Midbrain (tissue), 1 donor: ENCODE measurements at places on chromosomes 7 and 10.
A peak's percentile ranks its signal among the peaks of the same experiment; 100 is the strongest.

GRCh38 chr10:123462756-123463155 lies 203.4 kb upstream of the GPR26 start:
- DNase-seq = no peak

DNA sequence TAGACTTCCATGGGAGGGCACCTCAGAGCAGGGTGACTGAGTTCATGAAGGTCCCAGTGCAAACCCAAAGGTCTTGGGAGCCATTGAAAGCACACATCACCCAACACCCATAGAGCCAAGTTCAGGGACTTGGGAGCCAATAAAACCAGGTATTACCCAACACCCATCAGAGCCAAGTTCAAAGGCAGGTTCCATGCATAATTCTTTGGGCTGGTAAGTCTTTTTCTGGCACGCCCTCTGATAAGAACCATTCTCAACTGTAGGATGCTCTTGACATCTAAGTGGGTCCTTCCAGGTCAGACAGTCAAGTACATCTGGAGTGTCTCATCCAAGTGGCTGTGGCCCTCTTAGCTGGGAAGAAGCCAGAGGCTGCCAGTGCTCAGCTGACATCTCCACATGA lies 63.2 kb downstream of the EBF3 start:
- no peak for DNase-seq

GRCh38 chr10:34169131-34169530 lies 646.0 kb downstream of the PARD3 start:
- no peak for DNase-seq

- no peak for DNase-seq
Measured at GRCh38 chr10:71392292-71392691, 4.4 kb upstream of the CDH23 start.

DNA sequence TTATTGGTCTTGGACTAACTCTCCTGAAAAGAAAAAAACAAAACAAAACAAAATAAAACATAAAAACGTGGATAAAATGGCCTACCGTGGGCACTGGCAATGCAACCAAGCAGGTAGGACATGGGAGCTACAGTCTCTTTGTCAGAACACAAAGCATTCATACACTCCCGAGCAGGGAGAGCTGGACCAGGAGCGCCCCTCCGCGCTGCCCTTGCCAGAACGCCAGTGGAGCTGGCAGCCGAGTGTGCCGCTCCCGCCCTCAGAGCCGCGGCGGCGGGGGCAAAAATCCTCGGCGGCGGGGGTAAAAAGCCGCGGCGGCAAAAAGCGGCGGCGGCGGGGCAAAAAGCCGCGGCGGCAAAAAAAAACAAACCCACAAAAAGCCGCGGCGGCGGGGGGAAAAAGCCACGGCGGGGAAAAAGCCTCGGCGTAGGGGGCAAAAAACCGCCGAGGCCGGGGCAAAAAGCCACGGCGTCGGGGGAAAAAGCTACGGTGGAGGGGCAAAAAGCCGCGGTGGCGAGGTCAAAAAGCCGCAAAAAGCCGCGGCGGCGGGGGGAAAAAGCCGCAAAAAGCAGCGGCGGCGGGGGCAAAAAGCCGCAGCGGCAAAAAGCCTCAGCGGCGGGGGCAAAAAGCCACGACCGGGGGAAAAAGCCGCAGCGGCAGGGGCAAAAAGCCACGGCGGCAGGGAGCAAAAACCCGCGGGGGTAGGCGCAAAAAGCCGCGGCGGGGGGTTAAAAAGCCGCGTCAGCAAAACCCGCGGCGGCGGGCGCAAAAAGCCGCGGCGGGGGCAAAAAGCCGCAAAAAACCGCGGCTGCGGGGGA lies 418.1 kb downstream of the ZNF716 start:
- DNase-seq = peak; percentile 2

- DNase-seq = no peak
Measured at GRCh38 chr7:132838313-132838712, 243.6 kb downstream of the CHCHD3 start.

DNA sequence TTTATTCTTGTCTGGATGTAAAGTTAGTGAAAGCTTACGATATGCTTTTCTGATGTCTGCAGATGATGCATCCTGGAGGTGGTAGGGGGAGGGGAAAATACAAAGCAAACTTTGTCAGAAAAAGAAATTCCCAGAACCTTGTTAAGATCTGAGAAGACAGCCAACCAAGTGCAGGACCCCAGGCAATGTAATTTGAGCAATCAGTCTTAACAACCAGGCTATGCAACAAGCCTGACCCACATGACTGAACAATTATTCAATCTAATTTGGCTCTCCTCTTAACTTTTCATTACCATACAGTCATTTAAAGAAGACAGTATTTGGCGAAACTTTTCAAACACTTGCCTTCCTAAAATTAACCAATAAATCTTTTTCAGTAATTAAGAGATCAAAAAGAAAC lies 74.5 kb downstream of the DNAJC1 start:
- no peak for DNase-seq

GRCh38 chr7:8131694-8132605 lies 130.0 kb downstream of the ICA1 start:
- no peak for DNase-seq

DNA sequence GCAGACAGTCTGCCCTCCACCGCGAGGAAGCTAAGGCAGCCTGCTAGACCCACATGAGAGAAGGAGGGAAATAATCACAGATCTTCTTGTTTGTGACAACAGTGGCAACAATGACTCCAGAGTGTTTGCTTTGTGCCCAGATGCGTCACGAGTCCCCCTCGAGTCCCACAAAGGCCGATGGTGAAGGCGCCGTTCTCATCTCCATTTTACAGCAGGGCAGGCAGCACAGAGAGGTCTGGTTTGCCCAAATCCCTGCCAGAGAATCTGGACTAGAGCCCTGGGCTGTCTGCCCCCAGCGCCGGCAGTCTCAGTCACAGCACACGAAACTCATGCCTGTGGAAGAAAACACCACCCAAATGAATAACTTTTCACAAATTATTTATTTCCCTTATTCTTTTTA lies 38.1 kb downstream of the KIAA1549 start:
- DNase-seq = peak; percentile 37
